Urinary bladder (tissue), 4 donors: ENCODE measurements at places on chromosomes 3 and 15.

GRCh38 chr3:150811984-150812383 is 49.0 kb upstream of the SIAH2 start:
- no peak for DNase-seq

DNA sequence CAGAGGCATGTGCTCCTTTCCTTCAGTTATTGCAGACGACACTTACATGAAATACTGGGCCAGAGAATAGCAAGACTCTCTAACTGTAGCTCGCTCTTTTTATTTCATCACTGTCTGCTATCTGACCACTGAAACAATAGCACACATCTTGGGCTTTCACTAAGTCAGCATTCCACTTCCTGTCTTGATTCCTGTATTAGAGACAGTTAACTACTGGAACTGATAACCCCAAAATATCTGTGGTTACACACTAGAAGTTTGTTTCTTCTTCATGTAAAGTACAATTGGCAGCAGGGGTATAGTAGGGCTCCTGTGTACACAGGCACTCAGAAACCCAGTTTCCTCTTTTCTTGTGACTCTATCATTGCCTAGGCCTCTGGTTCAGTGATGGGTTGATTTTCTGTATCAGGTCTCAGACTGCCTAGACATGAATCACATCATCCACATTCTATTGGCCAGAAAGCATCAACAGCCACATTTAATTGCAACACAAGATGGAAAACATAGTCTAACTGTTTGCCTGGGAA is 230.2 kb upstream of the CD96 start:
- no peak for DNase-seq

DNA sequence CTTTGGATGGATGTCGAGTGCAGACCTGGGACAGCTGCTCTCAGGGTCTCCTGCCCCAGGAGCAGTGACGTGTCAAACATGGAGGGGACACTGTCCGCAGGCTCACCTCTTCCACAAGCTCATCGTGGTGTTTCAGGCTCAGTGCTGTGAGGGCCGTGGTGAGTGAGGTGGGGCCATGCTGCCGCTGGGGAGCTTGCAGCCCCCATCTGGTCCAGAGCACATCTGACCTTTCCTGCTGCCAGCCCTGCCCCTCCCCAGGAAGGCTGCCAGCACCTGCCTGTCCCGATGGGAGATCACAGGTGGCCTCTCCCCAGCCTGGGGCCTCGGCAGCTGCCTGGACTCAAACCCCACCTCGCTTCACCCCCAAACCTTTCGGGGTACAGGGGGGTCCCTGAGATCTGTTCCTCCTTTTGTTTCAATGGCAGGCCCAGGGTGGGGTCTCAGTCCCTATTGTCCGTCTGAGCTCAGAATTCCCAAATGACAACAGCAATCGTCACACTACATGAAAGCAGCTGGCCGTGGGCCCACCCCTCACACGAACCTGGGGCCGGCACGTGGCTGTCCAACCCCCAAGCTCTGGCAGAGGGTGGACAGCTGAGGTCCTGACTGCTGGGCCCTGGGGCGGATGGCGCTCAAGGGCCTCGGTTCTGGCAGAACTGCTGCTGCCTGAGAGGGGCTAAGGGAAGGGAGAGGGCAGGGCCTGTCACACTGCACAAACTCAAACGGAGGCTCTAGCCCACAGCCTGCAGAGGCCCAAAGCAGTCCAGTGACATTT is 65.0 kb upstream of the RPL32 start:
- no peak for DNase-seq

DNA sequence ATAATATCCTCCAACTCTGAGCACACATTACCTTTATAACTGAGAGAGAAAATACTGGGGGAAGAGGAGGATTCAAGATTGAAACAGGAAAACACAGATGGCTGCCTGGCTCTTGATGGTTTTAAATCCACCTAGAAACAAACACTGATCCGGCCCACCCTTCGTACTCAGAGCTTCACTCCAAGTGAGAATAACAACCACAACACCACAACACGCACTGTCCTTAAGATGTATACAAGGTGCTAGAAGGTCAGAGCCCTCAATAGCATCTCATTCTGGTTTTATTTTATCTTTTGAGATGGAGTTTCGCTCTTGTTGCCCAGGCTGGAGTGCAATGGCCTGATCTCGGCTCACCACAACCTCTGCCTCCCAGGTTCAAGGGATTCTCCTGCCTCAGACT is 9.9 kb downstream of the IP6K2 start:
- no peak for DNase-seq
